ENCODE measurements at places on chromosomes 3 and 15.

DNA sequence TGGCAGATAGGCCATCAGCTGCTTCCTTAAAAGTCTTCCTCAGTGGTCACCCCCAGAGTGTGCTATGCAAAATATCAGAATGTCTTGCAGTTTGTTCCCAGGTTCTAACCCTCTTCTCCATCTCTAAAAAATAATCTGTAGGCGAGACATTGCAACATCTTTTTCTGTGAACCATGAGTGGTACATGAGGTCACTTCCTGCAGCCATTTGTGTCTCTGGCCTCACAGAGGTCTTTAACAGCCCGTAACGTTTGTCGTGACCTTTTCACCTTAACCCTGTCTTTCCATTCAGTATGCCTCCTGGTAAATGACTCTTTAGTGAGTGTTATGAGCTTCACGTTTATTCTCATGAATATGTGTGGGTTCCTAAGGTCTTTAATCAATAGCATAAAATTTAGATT lies 145.4 kb downstream of the KLHL25 start:
- no peak for DNase-seq

DNA sequence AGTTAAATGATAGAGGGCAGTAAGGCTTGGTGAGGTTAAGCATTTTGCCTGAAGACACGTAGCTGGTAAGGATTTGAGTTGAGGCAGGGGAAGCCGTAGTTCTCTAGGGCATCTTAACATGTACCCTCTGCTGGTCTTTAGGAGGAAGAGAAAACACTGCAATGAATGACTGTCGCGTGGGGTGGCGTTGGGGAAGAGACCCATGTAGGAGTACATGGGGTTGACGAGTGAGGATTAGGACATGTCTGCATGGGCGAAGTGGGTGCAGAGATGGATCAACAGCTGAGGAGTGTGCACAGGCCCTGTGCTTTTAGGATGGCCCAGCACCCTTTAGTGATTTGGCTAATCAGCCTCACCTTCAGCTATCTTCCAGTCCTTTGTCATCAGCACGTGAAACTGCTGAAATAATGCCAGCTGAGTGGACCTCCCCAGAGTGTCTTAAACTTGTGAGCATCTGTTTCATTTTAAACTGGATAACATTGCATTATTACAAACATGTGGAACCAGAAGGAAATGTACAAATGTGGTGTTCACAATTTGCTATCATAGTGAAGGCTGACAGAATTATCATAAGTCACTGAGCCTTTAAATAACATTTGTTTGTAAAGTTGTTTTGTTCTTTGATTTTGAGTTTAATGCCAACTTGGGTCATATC lies 15.3 kb downstream of the P2RY14 start:
- DNase-seq = no peak

- no peak for DNase-seq
Measured at GRCh38 chr3:151259664-151260063, 18.7 kb downstream of the P2RY14 start.

DNA sequence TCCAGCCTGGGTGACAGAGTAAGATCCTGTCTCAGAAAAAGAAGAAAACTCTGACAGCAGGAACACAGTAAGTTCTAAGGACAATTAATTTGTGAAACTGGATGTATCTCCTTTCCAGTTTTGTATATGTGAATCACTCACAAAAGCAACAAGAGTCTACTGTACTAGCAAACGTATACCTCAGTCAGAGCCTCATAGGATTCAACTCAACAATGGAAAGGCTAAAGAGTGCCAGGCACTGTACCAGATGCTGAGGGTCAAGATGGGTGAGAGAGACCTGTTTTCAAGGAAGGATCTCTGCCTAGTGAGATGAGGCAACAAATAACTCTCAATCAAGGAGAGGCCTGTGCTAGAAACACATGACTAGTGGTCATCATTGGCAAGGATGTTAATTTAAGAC lies 14.9 kb downstream of the TBL1XR1 start:
- no peak for DNase-seq

GRCh38 chr15:58479941-58480340 lies 48.1 kb downstream of the LIPC start:
- DNase-seq = no peak

- DNase-seq = no peak
Measured at GRCh38 chr3:172853921-172854666, 103.6 kb downstream of the ECT2 start.

GRCh38 chr3:65277798-65278197 lies 590.0 kb upstream of the ADAMTS9 start:
- no peak for DNase-seq

DNA sequence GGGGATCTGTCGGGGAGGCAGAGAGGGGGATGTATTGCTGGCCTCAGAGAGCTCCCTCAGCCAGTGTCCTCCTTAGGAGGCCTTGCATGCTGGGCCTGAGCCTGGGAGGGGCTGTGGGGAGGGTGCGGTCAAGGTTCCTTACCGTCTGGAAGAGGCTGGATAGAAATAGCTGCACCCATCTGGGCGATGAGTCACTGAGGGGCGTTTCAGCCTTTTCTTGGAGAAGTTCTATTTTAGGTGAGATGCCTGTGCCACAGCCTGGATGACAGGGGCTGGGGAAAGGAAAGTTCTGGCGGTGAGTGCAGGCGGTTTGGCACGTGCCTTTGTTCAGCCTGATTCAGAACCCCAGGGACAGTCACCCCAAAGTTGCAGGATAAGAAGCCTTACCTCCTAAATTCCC lies 35.7 kb upstream of the APEH start:
- no peak for DNase-seq

DNA sequence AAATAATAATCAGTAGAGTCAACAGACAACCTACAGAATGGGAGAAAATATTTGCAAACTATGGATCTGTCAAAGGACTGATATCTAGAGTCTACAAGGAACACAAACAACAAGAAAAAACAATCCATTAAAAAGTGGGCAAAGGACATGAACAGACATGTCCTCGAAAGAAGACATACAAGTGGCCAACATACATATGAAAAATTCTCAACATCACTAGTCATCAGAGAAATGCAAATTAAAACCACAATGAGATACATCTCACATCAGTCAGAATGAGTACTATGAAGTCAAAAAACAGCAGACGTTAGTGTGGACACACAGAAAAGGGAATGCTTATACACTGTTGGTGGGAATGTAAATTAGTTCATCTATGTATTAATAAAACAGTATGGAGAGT lies 33.7 kb downstream of the SLC2A2 start:
- no peak for DNase-seq

- no peak for DNase-seq
Measured at GRCh38 chr3:188433521-188434150, 279.7 kb downstream of the LPP start.

- DNase-seq = no peak
Measured at GRCh38 chr3:173257797-173258196, 116.8 kb upstream of the SPATA16 start.

- DNase-seq = no peak
Measured at GRCh38 chr3:133040696-133041523, 2.7 kb downstream of the TMEM108 start.

DNA sequence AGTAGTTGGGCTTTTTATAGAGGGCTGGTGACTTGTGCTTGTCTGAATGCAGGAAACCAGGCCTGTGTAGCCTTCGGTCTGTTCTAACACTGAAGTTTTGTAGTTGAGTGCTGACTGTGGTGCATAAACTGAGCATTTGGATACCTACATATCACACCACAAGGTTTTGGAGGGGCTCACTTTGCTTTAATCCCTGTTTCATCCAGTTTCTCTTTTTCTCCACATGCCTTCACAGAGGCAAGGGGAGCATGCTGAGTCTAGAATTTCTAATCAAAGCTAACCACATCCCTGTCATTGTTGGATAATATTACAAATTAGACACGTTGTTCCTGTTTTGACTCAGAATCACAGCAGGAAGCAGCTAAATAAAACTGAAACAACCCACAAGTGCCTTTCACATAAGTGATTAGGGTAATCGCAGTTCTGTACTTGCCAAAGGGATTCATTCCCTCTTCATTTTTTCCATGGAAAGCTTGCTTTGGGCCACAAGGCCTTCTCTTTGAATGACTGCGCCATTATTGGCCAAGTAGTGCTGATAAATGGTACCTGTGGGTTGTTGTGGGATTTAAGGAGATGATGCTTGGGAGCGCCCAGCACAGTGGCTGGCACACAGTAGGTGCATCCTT lies 48.9 kb downstream of the TGFBR2 start:
- no peak for DNase-seq

DNA sequence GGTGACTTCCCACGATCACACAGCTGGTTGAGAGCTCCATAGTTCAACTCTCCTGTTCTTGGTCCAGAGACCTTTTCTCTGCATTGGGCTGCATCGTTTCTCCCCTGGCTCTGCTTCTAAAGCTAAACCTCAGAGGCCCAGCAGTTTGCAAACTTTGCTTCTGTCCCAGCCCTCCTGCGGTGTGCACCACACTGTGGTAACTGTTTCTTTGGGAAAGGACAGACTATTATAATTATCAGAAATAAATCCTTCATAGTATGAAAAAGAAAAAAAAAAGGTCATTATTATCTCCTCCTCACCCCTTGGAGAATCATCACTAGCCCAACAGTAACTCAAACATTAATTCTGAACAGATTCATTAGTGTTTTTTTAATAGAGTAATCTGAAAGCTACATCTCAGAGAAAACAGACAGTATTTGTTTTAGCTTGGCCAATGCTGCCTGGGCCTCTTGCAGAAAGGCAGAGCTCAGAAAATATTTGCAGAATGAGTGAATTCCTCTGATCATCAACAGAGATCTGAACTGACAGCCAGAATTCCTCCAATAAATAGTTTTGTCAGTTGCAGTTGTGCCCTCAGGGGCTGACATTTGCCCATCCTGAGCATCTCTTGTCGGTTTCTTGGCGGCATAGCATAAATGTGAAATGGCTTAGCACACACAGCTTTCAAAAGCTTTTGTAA lies 52.9 kb downstream of the BFSP2 start:
- no peak for DNase-seq

- DNase-seq = no peak
Measured at GRCh38 chr3:194661374-194661773, 10.6 kb downstream of the LSG1 start.

GRCh38 chr15:26772154-26773066 lies at the start of gene GABRB3:
Gene GABRB3, minus strand, starts transcription at chr15:26773066.
- no peak for DNase-seq

GRCh38 chr3:131735116-131735515 lies 232.3 kb upstream of the MRPL3 start:
- DNase-seq = no peak

DNA sequence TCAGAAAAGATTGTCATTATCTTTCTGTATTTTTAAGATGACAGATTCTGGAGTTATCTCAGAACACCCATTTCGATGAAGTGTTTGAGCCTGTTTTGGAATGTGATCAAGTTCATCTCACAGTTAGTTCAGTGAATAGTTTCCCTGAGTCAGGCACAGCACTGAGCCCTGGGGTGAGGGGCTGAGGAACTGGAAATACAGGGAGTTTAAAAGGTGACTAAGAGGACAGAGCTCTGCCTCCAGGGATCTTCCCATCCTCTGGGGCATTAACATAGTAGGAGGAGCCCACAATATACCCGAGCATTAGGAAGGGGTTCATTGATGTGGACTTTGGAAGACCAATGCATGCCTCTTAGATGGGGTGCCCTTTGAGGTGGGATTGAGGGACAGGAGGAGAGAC lies 355.1 kb downstream of the CLSTN2 start:
- DNase-seq = no peak

GRCh38 chr3:966341-966740 lies 126.5 kb upstream of the CNTN6 start:
- no peak for DNase-seq

GRCh38 chr3:73143821-73144237 lies 82.4 kb downstream of the EBLN2 start:
- DNase-seq = no peak

GRCh38 chr3:152539191-152539764 lies 270.5 kb downstream of the MBNL1 start:
- DNase-seq = no peak

DNA sequence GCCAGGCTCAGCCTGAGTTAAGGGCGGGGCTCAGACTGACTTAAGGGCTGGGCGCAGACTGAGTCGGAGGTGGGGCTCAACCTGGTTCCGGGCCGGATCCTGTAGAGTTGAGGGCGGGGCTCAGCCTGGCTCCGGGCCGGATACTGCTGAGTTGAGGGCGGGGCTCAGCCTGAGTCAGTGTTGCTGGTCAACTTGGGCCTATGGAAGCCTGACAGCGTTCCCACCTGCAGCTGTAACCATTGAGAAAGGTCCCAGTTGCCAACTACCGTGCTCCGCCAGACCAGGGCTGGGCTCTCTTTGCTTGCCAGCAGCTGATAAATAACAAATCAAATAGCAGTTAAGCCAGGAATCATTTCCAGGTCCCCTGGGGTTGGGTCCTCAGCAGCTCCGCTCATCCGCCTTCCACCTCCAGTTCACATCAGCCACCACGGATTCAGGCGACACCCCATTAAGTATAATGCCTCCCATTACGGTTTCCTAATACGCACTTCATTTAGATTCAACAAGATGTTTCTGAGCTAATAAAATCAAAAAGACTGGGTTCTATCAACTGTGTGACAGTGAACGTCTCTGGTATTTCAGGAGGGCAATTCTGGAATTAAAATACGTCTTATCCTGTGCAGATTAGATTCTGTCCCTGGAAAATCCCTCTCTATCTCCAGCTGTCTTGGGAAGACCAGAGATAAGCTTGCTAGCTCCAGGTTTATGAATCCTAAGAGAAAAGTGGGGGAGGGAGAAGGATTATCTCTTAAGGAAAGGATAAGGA lies 7.3 kb downstream of the GRIP2 start:
- DNase-seq = no peak

GRCh38 chr15:59063042-59063441 lies 41.9 kb upstream of the CCNB2 start:
- DNase-seq = no peak
